ENCODE measurements at places on chromosomes 3 and 15.

GRCh38 chr3:78176869-78177268, 1137.0 kb downstream of the ROBO2 start:
- H3K4me1 ChIP-seq, result no peaks in the 10 kb centered on the region
- H3K36me3 ChIP-seq, result no peaks in the 10 kb centered on the region
- no peak overlapping the region for H3K27ac ChIP-seq
- H3K27me3 ChIP-seq, result no peaks in the 10 kb centered on the region

DNA sequence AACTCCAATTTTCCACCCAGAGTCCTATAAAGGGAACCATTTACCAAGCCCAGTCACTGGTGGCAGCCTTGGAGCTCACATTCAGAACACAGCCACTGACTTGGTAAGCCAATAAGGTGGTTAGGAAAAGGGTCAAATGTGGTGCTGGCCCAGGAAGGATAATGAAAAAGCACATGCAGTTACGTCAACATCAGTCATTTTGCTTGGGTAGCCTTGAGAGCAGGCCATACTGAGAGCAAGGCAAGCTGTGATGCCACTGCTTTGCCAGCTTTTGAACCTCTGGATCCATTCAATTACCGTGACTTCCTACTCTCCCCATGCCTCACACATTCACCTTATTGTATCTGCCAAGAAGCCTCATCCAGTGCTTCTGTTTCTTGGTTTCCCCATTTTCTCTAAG, 253.6 kb downstream of the OPA1 start:
- no peaks in the 10 kb centered on the region for H3K36me3 ChIP-seq
- H3K4me3 ChIP-seq, result no peak overlapping the region
- peaks cover 6% of the 10 kb centered on the region for H3K27me3 ChIP-seq
- DNase-seq, result no peak

DNA sequence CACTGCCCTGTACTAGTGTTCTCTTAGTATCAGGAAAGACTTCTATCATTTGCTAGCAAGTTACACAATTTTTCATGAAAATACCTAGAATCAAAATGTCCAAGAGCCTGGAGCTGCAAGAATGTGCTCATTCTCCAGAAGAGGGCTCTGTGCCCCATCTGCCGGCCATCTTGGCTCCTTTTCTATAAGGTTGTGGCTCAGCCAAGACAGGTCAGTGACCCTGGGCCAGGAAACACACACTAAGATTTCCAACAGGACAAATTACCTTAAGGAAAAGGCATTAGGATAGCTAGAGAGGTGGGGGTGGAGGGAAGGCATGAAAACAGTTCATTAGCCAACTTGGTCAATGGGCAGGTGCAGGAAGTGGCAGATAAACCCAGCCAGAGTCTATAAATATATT, 20.7 kb downstream of the TIMP4 start:
- no peak for DNase-seq
- peaks cover 5% of the 10 kb centered on the region for H3K27me3 ChIP-seq
- H3K4me1 ChIP-seq, result peaks cover 60% of the 10 kb centered on the region
- peak overlapping the region; percentile 79 for H3K27ac ChIP-seq
- H3K4me3 ChIP-seq, result no peak overlapping the region

DNA sequence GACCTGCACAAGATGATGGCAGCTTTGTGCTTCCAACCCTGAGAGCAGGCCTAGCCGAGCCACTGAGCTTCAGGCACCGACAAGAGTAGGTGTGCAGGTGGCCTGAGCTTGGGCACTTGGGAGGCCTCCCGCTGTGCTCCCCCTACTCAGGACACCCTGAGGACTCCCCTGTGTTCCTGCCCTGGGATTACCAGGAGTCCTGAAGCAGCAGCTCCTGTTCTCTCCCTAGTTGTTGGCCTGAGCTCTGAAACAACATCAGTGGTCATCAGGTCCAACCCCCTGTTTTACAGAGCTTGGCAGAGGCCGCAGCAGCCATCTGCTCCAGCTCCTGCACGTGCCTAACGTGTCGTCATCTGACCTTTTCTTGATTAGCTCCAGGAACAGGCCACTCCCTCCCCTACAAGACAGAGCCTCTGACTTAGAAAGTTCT, 8.0 kb upstream of the MESP2 start:
- H3K4me3 ChIP-seq, result no peak overlapping the region
- no peak for DNase-seq
- H3K36me3 ChIP-seq, result no peaks in the 10 kb centered on the region
- no peaks in the 10 kb centered on the region for H3K27me3 ChIP-seq
- H3K27ac ChIP-seq, result no peak overlapping the region

DNA sequence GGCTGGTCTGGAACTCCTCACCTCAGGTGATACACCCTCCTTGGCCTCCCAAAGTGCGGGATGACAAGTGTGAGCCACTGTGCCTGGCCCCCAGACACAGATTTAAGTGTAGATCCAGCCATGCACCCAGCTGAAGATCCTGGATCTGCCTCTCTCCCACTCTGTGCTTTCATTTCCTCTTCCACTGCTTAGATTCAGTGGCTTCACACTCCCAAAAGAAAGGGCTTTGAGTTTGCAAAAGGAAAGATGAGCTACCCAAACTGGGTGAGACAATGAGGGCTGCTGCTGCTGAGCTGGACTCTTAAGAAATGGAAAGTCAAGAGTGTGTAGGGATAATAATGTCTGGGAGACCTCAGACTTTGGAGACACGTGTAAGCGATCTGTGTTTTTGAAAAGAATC, 45.5 kb downstream of the ISG20 start:
- DNase-seq, result no peak
- no peak overlapping the region for H3K27ac ChIP-seq
- H3K27me3 ChIP-seq, result peaks cover 21% of the 10 kb centered on the region
- no peaks in the 10 kb centered on the region for H3K4me1 ChIP-seq
- no peaks in the 10 kb centered on the region for H3K36me3 ChIP-seq
- H3K4me3 ChIP-seq, result no peak overlapping the region

DNA sequence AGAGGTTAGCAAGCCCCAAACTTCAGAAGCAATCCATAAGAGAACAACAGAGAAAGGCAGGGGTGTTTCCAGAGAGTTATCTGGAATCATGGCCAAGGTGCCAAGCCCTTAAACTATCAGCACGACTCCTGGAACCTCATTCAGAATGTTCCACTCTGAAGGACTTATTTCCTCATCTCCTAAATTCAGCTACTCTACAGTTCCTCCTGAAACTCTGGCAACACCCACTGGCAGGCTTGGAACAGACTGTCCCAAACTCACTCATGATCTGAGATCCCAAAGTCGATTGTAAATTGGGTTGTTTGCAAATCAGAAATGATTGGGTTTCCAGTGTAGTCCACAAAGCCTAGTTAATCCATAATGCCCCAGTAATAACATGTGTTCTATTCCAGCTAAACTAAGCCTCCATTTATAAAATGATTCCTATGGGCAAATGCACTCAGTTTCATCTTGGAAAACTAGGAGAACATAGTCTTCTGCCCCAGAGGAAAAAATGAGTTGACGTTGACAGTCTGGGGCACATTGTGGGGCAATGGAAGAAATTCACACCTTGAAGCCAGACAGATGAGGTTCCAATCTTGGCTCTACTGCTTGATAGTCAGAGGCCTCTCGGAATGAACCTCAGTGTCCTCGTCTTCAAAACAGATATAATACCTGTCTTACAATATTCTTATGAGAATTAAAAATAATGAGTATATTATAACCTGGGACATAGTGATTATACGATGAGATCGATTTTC, 65.9 kb downstream of the SLCO2A1 start:
- peaks cover 7% of the 10 kb centered on the region for H3K27me3 ChIP-seq
- H3K27ac ChIP-seq, result peak overlapping the region; percentile 6
- no peak for DNase-seq
